Cardiac fibroblast (primary cell): ENCODE measurements at places on chromosomes 5 and 9.

- no peak for DNase-seq
Observed at GRCh38 chr5:82560561-82560960, 282.4 kb upstream of the RPS23 start.

- DNase-seq = no peak
Observed at GRCh38 chr5:78570646-78571045, 77.9 kb downstream of the LHFPL2 start.

GRCh38 chr9:134193912-134194535, 29.7 kb upstream of the RNU6ATAC start:
- no peak for DNase-seq

DNA sequence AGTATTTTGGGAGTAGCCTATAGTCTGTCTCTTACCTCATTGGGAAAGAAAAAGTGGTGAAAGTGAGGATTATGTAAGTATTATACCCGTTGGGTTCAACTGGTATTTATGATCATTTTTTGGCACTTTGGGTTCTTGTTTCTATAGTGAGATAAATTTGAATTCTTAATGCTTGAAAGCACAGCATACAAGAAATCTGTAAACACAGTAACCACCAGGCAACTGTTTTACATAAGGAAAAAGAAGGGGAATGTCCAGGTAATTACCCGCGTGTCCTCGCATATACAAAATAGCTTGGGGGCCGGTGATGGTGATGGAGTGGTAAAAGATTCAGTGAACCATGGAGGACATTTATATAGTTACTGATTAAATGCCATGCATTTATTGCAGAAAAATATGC, 60.5 kb downstream of the BASP1 start:
- no peak for DNase-seq

DNA sequence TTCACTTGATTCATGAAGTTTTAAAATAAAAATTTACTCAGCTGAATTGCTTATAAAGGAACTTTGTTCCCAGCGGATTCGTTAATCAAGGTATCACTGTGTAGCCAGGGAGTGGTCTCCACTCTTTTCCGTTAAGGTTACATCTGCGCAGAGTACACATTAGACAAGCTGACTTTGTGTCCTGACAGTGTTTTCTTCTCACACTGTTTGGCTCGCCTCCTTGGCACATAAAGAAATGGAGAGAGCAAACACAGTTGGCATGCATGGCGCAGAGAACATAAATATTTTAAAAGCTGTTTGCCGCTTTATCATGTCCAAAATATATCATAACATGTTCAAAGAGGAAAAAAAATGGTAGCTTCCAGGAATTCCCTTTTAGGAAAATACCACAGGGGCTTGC, 153.2 kb downstream of the EDIL3 start:
- no peak for DNase-seq
